ENCODE measurements at places on chromosomes 11 and 22. TPM values are rescaled to one million over a fixed set of nuclear protein-coding genes. Genes with fewer than 3 reads are reported as not detected.

CLDN5 gene
- total RNA-seq, result 4.9 TPM

OR8J1 gene
- not detected for total RNA-seq

HTR3B gene
- total RNA-seq, result 0.77 TPM

DNA sequence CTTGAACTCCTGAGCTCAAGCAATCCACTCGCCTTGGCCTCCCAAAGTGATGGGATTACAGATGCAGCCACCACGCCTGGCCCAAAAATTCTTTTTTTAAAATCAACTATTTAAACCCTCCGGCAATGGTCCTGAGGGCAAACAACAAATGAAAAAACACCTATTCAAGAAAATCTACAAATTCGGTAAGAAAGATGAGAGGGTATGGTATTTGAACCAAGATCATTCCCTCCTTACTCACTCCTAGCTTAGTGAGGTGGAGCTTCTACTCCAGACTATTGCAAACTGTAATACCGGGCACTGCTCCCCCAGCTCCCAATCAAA is 2.1 kb downstream of the NF2 start:
- no peak overlapping the region for H3K27ac ChIP-seq
- no peak overlapping the region for H3K4me3 ChIP-seq
- H3K27me3 ChIP-seq, result no peaks in the 10 kb centered on the region

ART1 gene
- total RNA-seq, result not detected

ADM2 gene
- 4.1 TPM for total RNA-seq

CCDC116 gene
- total RNA-seq, result 0.30 TPM

DNA sequence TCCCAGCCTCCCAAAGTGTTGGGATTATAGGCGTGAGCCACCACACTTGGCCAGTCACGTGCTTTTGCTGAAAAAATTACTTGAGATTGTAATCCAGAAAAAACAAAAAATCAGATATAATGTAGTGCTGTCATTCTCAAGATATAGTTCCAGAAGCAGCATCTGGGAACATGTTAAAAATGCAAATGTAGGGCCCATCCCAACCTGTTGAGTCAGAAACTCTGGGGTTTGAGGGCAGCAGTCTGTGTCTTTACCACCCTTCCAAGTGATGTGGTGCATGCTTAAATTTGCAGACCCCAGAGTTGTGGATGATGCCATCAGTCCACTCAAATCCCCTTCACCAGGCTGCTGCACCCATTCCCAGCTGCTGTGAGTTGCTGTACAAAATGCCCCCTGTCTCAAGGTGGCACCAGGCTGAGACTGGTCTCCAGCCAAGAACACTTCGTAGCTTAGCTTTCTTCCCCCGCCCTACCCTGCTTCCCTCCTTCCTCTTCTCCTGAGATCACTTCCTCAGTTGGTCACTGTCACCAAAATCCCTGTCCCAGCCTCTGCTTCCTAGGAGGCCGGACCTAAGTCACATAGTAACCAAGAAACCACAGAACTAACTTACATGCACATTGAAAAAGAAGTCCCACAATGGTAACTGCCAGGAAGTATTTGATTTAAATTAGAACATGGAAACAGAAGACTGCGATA is 18.2 kb upstream of the ARRB1 start:
- H3K27ac ChIP-seq, result no peak overlapping the region
- no peak for DNase-seq
- peaks cover 19% of the 10 kb centered on the region for H3K4me1 ChIP-seq

DNA sequence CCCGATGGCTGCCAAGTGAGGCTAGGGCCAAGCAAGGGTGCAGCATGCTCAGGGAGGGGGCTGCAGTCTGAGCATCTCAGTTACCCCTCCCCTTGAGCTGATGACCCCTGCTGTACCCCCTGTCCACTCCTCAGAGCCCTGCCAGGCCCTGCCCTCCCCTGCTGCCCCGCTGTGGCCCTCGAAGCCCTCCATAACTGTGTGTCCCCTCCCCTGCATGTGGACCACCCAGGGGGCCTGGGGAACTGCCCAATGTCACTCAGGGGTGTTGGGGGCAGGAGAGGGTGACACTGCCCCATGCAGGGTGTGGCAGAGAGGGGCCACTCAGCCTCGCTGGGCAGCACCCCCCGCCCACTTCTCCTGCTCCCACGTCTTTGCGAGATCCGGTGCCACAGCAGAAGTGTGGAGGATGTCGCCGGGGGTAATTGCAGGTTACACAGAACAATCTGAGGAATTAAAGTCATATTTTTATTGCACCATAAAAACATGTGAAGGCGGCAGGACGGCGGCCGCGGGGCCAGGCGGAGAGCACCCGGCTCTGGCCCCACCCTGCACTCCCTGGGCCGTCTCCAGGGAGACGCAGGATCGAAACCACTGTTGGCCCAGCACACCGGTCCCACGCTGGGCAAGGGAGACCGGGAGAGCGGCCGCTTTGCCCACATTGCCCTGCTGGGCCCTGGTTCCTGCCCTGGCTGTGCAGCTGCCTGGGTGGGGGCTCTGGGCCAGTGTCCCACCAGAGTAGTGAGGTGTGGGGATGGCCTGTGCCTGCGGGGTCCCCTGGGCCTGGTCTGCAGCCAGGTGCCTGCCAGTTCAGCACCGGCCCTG is 18.7 kb upstream of the GNB1L start:
- no peak overlapping the region for H3K27ac ChIP-seq
- H3K4me1 ChIP-seq, result peaks cover 3% of the 10 kb centered on the region
- no peaks in the 10 kb centered on the region for H3K36me3 ChIP-seq

DNA sequence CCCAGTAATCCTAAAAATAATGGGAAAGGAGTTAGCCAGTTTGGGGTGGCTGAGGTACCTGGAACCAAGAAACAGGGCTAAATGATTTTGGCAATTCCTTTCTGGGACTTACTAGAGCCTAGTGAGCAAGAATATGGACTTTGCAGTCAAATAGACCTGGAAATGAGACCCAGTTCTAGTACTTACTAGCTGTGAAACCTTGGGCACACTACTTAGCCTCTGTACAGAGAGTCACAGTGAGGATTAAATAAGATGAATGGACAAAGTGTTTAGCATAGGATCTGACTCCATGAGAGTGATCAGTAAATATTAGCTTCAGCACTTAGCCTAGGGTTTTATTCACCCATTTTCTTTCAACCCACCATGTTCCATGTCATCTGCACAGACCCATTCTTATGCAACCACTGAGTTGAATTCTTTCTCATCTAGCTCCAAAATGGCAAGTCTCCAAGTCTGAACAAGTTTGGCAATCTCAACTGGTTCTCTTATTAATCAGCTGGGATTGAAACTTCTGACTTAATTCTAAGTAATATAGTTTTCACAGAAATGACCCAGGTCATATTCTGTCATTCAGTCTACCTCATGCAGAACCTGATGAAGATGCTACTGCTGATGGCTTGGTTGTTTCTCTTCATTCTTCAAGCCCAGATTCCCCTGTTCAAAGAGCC is 15.0 kb upstream of the SORL1 start:
- no peaks in the 10 kb centered on the region for H3K4me1 ChIP-seq
- no peaks in the 10 kb centered on the region for H3K36me3 ChIP-seq
- DNase-seq, result no peak
- H3K4me3 ChIP-seq, result no peak overlapping the region
- H3K27ac ChIP-seq, result no peak overlapping the region

CREB3L1 gene
- total RNA-seq, result 20.3 TPM

- H3K4me1 ChIP-seq, result peaks cover 49% of the 10 kb centered on the region
- DNase-seq, result peak; percentile 46
- no peak overlapping the region for H3K4me3 ChIP-seq
These were observed 115.7 kb upstream of the NNMT start for GRCh38 chr11:114180301-114181055.
